ENCODE measurements at places on chromosomes 4 and X.

GRCh38 chr4:85512446-85513205 is 37.7 kb downstream of the ARHGAP24 start:
- DNase-seq: no peak

GRCh38 chr4:170875868-170876267 is 786.1 kb upstream of the AADAT start:
- no peak for DNase-seq

- no peak for DNase-seq
Observed at GRCh38 chr4:5619913-5620625, 88.3 kb downstream of the EVC2 start.

DNA sequence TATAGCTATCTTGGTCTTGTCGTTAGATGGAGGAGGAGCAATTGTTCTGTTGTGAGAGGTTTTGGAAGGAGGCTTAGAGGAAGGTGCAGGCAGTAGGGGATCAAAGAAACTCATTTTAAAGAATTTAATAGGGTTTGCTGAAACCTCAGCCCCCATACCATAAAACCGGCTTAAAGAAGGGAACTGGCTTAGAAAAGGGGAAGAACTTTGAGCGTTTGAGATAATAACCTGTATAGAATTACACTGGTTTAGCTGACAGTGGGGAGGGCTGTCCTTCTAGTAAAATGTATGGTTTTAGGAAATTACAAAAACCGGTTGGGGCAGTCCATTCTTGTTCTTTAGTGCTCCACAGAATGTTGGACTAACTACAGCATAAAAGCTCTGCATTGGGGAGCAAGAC is 128.1 kb downstream of the KDM6A start:
- DNase-seq: no peak

- peak; percentile 5 for DNase-seq
Observed at GRCh38 chrX:264634-265455, 16.3 kb upstream of the PLCXD1 start.

DNA sequence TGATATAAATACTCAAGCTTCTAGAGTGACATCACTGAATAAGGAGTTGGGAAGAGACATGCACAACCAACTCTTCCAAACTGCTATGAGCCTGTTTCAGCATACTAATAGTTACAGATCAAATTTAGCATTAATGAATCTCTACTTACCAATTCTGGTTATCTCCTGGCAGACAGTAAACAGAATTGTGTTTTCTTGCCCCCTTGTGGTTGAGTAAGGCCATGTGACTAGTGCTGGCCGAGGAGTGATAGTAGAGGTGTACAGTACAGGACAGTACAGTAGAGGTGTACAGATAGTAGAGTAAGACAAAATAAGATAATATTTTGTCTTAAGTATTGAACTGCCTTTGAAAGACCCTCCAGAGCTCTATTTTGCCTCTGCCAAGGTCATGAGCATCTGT is 681.4 kb downstream of the GABRG1 start:
- no peak for DNase-seq

DNA sequence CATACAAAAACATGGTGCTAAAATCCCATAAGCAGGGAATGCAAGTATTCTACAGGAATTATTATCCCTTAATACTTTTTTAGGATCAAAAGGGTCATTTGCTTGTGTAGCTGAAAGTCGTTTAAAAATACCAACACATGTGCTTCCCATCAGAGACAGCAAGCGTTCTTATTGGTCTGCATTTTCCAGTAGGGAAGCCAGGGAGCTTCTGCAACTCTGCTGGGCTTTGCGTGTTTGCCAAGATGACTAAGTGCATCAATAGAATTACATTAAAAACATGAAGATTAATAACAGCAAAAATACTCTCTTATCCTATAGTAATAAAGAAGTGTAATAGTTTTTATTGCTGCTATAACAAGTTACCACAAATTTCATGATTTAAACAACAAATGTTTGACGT is 111.2 kb downstream of the QDPR start:
- no peak for DNase-seq

- no peak for DNase-seq
Observed at GRCh38 chrX:47595716-47596251, 13.5 kb downstream of the TIMP1 start.

- DNase-seq: no peak
Observed at GRCh38 chr4:183837222-183837621, 67.9 kb upstream of the STOX2 start.

GRCh38 chrX:40035726-40036125 is 62.0 kb downstream of the BCOR start:
- DNase-seq: no peak

DNA sequence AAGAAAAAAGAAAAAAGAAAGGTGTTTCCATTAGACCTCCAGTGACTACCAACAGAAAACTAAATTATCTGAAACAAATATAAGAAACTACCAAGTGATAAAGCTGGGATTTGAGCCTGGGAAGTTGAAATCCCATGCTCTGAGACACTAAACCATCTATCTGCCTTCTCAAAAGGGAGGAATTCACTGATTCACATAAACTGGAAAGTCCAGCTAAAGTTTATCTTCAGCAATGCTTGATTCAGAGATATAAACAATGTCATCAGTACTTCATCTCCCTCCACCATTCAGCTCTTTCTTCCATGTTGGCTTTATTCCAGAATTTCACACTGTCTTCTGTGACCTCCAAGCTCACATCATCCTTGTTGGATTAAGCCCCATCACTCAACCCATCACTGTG is 96.3 kb downstream of the IQCM start:
- no peak for DNase-seq

DNA sequence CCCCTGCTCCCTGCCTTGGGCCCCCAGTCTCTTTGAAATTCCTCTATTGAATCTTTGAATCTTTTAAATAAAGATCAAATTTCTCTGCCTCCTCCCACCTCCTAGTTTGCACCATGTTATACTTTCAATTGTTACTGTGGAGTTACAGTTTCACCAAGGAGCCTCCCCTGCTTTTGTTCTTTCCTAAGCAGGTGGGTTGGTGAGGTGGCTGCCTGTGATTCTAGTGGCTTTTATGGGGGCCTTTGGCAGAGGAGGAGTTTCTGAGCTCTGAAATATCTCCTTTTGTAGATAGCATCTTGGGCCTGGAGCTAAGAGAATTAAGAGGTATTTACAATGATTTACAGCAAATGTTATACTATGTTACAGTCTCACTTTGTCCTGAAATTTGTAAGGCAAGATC is 133.8 kb upstream of the STX18 start:
- DNase-seq: no peak

GRCh38 chrX:74923942-74924448 is 1.3 kb downstream of the NEXMIF start:
- peak; percentile 15 for DNase-seq

- no peak for DNase-seq
Observed at GRCh38 chr4:4861390-4862018, 2.0 kb downstream of the MSX1 start.

GRCh38 chrX:40056420-40056819 is 41.3 kb downstream of the BCOR start:
- no peak for DNase-seq

Measured in WTC11 (cell line).